ENCODE measurements at places on chromosomes 6 and 20.

DNA sequence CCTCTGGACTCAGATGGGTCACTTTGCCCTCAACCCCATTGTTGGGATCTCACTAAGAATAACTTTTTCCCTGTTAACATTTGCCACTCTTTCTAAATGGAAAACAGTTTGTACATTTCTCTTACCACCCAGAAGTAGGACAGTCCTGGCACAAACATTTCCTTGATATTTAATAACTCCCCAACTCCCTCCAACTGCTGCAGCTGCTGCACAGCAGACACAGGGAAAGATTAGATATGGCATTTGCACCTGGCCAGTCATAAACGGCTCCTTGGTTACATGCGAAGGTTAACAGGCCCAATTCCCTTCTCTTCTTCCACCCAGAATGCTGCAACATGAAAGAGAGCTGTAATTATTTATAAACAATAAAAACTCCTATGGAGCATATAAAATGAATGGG lies 55.9 kb upstream of the SOX4 start:
- H3K27me3 ChIP-seq = peaks cover 6% of the 10 kb centered on the region
- H3K4me3 ChIP-seq = no peak overlapping the region
- H3K27ac ChIP-seq = no peak overlapping the region
- H3K36me3 ChIP-seq = no peaks in the 10 kb centered on the region

GRCh38 chr6:114096561-114097172 lies 125.7 kb upstream of the HDAC2 start:
- peaks cover 12% of the 10 kb centered on the region for H3K27me3 ChIP-seq
- no peak overlapping the region for H3K4me3 ChIP-seq
- no peak overlapping the region for H3K27ac ChIP-seq
- no peaks in the 10 kb centered on the region for H3K4me1 ChIP-seq
- H3K36me3 ChIP-seq = no peaks in the 10 kb centered on the region
- DNase-seq = no peak

DNA sequence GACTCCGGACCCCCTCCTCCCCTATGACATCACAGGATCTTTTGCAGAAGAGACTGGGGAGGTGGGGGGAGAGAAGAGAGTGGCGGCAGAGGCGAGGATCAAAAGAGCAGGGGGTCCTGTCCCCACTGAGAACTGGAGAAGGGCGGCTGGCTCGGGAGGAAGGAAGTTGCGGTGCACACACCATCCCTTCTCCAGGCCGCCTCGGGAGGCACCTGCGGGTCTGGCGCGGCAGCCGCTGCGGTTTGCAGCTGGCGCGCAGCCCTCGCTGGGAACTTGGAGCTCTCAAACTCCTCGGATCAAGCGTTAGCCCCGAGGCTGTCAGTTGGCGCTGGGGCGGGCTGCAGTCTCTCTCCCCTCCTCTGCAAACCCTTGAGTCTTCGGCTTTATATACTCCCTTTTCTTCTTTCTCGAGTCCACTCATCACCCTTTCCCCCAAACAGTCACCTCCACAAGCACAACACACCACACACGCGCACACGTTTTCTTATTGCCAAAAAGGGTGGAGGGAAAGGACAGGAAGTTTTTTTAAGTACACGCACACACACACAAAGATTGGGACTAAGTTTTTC lies 180.7 kb downstream of the TBXT start:
- peak overlapping the region; percentile 6 for H3K4me3 ChIP-seq
- peaks cover 7% of the 10 kb centered on the region for H3K4me1 ChIP-seq
- no peak overlapping the region for H3K27ac ChIP-seq
- H3K36me3 ChIP-seq = no peaks in the 10 kb centered on the region
- DNase-seq = no peak

DNA sequence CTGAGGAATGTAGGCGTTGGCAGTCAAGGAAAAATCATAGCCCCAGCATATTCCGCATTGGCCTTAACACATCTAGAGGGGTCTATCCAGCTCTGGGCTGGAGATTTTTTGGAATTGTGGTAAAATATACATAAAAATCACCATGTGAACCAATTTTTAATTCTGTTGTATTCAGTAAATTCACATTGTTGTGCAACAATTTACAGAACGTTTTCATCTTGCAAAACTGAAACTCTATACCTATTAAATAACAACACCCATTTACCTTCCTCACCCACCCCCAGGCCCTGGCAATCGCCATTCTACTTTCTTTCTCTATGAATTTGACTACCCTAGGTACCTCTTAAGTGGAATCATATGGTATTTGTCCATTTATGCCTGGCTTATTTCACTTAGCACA lies 6.8 kb upstream of the JAG1 start:
- DNase-seq = no peak
- no peaks in the 10 kb centered on the region for H3K4me1 ChIP-seq
- no peaks in the 10 kb centered on the region for H3K36me3 ChIP-seq
- H3K27ac ChIP-seq = no peak overlapping the region
- peaks cover 11% of the 10 kb centered on the region for H3K27me3 ChIP-seq

- H3K27me3 ChIP-seq = no peaks in the 10 kb centered on the region
- peaks cover 7% of the 10 kb centered on the region for H3K4me1 ChIP-seq
- DNase-seq = no peak
- H3K4me3 ChIP-seq = no peak overlapping the region
These were observed 188.8 kb downstream of the EDN1 start for GRCh38 chr6:12478921-12479320.

- H3K36me3 ChIP-seq = no peaks in the 10 kb centered on the region
- H3K4me3 ChIP-seq = no peak overlapping the region
- no peaks in the 10 kb centered on the region for H3K4me1 ChIP-seq
- no peak overlapping the region for H3K27ac ChIP-seq
These were observed 465.4 kb upstream of the BTBD3 start for GRCh38 chr20:11452326-11452725.

DNA sequence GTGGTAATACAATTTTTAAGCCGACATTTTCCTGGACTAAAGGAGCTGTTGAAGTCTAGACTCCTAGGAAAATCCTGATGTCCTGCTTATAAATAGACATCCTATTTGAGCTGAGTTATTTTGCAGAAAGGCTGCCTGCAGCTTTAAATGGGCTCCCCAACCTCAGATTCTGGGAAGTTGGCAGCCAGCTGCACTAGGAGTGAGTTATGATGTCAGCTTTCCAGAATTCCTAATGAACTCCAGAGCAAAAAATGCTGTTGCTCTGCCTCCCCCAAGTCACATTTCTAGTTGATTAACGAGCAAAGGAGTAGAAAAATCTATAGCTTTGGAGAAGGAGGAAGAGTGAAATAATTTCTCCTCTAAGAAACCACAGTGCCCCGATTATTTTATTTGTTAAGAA lies 346.3 kb upstream of the SULF2 start:
- no peaks in the 10 kb centered on the region for H3K4me1 ChIP-seq
- H3K36me3 ChIP-seq = no peaks in the 10 kb centered on the region
- DNase-seq = no peak
- H3K27me3 ChIP-seq = peaks cover 5% of the 10 kb centered on the region
- no peak overlapping the region for H3K4me3 ChIP-seq

GRCh38 chr6:118397671-118398465 lies 150.2 kb upstream of the PLN start:
- no peak for DNase-seq
- no peak overlapping the region for H3K27ac ChIP-seq
- no peak overlapping the region for H3K4me3 ChIP-seq
- no peaks in the 10 kb centered on the region for H3K27me3 ChIP-seq

DNA sequence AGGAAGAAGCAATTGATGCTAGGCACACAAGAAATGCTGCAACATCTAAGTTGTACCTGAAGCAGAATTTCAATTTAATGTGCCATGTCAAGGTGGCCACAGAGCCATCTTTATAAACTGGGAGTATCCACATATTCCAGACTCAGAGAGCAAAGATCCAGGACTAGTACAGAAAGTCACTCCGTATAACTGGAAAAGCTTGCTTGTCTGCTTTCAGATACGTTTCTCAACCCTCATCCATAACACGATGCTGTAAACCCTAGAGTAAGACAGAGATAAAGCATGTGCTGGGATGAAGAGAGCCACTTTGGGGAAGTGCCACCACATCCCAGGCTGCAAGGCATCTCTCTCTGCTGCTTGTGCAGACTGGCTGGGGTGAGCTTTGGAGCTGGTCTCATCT lies 134.7 kb downstream of the PACRG start:
- H3K27ac ChIP-seq = no peak overlapping the region
- H3K4me1 ChIP-seq = peaks cover 5% of the 10 kb centered on the region
- no peak overlapping the region for H3K4me3 ChIP-seq

- no peak for DNase-seq
- H3K4me1 ChIP-seq = peaks cover 10% of the 10 kb centered on the region
- peaks cover 2% of the 10 kb centered on the region for H3K36me3 ChIP-seq
- H3K27ac ChIP-seq = no peak overlapping the region
- no peak overlapping the region for H3K4me3 ChIP-seq
- H3K27me3 ChIP-seq = no peaks in the 10 kb centered on the region
These were observed 204.6 kb downstream of the CD83 start for GRCh38 chr6:14321992-14322772.

- DNase-seq = no peak
- peaks cover 37% of the 10 kb centered on the region for H3K4me1 ChIP-seq
- peaks cover 7% of the 10 kb centered on the region for H3K36me3 ChIP-seq
- H3K4me3 ChIP-seq = peak overlapping the region; percentile 99
- H3K27me3 ChIP-seq = no peaks in the 10 kb centered on the region
These were observed 819 bp upstream of the MTRF1L start for GRCh38 chr6:153003366-153003690.

GRCh38 chr6:150586850-150587359 lies 12.8 kb upstream of the PLEKHG1 start:
- H3K4me1 ChIP-seq = peaks cover 5% of the 10 kb centered on the region
- no peak overlapping the region for H3K4me3 ChIP-seq
- peaks cover 6% of the 10 kb centered on the region for H3K27me3 ChIP-seq
- DNase-seq = no peak
- H3K36me3 ChIP-seq = no peaks in the 10 kb centered on the region

DNA sequence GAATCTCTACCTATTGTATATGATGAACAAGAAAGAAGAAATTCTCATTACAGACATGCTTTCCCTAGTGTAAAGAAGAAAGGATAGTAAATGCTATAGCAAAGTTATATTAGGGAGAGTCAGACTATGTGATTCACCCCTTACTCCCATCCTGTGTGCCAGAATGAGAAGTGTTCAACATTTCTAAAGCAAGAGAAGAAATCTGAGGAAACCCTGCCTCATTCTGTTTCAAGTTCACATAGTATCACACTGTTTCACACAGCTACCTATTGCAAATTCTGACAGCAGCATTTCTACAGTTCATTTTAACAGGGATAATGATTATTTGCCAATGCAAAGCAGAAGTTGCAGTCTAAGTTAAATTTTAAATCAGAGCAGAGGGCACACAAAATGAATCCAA lies 267.2 kb upstream of the TCF21 start:
- no peaks in the 10 kb centered on the region for H3K36me3 ChIP-seq
- no peak overlapping the region for H3K4me3 ChIP-seq
- H3K27me3 ChIP-seq = peaks cover 2% of the 10 kb centered on the region
- no peak overlapping the region for H3K27ac ChIP-seq
- H3K4me1 ChIP-seq = no peaks in the 10 kb centered on the region

GRCh38 chr6:169343886-169344749 lies 90.5 kb upstream of the THBS2 start:
- H3K4me1 ChIP-seq = no peaks in the 10 kb centered on the region
- H3K27ac ChIP-seq = no peak overlapping the region
- no peaks in the 10 kb centered on the region for H3K36me3 ChIP-seq
- no peak for DNase-seq
- no peak overlapping the region for H3K4me3 ChIP-seq

GRCh38 chr20:50659975-50660670 lies 31.2 kb downstream of the RIPOR3 start:
- H3K4me1 ChIP-seq = no peaks in the 10 kb centered on the region
- DNase-seq = no peak
- H3K4me3 ChIP-seq = no peak overlapping the region

DNA sequence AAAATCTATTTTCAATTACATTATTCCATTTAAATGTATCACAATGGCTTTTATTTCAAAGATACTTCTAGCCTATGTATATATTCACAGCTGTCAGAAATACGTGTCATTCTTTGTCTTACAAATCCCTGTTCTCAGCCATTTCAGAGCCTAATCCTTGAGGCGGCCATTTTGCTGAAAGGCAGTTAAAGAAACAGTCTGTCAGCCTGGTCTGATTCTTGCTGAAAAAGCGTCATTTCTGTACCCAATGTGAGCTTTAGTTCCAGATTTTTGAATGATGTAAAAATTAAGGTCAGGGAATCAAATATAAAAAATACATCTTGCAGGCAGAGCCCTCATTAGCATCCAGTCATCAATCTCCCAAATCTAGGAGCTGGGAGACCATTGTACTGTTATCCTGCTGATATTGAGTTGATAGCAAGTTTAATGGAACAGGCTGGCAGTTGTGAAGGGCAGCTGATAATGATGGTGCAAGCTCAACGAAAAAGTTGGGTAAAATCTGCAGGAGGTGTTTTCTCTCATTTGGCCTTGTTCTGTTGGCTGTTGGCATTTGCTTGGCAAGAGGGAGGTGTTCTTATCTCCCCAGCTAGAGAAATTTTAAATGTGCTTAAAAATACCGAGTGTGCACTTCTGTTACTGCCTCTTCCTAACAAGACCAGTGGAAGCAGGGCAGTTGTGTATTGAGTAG lies 314.8 kb downstream of the SOX4 start:
- no peak for DNase-seq
- H3K27me3 ChIP-seq = no peaks in the 10 kb centered on the region
- H3K27ac ChIP-seq = no peak overlapping the region
- H3K4me3 ChIP-seq = no peak overlapping the region
- no peaks in the 10 kb centered on the region for H3K36me3 ChIP-seq

DNA sequence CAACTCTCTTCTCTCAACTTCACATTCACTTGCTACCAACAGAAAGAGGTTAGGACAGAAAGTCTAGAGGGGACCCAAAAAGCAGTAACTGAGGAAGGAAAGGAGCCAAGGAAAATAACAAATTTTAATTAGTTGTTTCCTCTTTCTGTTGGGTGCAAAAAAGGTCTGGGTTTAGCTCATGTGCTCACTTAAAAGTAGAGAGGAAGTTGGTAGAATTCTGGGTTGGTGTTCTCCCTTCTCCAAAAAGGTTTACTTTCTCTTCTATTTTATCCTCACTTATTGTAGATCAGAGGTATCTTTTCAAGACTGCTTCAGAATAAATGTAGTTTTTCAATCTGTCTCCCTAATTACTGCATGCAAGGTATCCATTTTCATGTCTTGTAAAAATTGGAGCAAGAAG lies 42.8 kb downstream of the MAP3K7 start:
- no peaks in the 10 kb centered on the region for H3K27me3 ChIP-seq
- no peak for DNase-seq
- H3K36me3 ChIP-seq = peaks cover 29% of the 10 kb centered on the region
- H3K27ac ChIP-seq = peak overlapping the region; percentile 61
- peaks cover 13% of the 10 kb centered on the region for H3K4me1 ChIP-seq

GRCh38 chr6:20126789-20127653 lies 85.2 kb downstream of the MBOAT1 start:
- H3K27me3 ChIP-seq = peaks cover 5% of the 10 kb centered on the region
- peaks cover 8% of the 10 kb centered on the region for H3K36me3 ChIP-seq
- DNase-seq = peak; percentile 33
- no peak overlapping the region for H3K27ac ChIP-seq
